ENCODE measurements at places on chromosomes 7 and 10.

DNA sequence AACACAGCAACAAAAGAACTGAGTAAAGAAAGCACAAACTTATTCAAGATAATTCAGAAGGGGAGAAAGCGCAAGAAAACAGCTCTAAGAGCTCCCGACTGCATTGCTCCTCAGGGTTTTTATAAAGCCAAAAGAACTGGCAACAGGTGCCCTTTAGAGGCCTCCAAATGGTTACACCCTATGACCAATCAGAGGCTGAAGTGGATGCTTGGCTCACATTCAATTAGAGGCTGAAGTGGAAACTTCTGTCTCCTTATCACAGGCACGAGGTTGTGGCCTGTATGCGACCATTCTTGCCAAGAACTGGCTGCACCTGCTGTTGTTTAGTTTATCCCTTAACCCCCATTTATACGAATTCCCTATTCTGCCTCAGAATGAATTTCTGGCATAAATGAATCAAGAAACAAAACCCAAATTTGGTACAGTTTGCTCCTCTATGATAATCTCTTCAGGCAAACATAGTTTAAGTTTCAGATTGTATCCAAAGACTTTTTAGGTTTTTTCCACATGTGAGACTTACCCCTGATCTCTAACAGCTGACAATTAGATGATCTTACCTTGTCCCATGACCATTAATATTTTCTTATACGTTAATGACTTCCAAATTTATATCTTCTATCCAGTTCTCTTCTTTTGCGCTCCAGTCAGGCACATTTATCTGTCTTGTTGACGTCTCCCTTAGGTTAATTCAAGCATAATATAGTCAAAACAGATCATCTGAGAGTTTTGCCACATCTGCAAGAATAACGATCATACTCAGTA, 504.8 kb downstream of the NXPH1 start:
- DNase-seq, result no peak

GRCh38 chr7:15439853-15440252, 122.0 kb downstream of the AGMO start:
- DNase-seq, result no peak

GRCh38 chr10:114516356-114516755, 112.1 kb upstream of the AFAP1L2 start:
- no peak for DNase-seq

- no peak for DNase-seq
Observed at GRCh38 chr7:42314696-42315095, 77.7 kb upstream of the GLI3 start.

- no peak for DNase-seq
Observed at GRCh38 chr10:73810358-73810734, 1.1 kb downstream of the NDST2 start.

DNA sequence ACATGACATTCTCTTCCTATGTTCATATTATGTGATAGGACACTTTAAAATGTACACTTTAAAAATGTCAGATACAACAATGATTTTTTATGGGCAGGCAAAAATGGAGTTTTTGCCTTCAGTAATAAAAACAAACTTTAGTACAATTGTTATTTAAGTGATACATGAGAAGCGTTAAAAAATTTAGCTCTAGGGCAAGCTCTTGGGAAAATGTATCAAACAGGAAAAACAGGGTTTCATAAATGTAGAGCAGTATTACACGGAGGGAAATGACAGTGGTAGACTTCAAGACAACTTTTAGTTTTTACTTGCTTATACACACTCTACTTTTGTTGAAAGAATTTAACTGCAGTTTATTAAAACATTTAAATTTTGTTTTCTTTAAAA, 1.5 kb downstream of the FHIP2A start:
- no peak for DNase-seq

DNA sequence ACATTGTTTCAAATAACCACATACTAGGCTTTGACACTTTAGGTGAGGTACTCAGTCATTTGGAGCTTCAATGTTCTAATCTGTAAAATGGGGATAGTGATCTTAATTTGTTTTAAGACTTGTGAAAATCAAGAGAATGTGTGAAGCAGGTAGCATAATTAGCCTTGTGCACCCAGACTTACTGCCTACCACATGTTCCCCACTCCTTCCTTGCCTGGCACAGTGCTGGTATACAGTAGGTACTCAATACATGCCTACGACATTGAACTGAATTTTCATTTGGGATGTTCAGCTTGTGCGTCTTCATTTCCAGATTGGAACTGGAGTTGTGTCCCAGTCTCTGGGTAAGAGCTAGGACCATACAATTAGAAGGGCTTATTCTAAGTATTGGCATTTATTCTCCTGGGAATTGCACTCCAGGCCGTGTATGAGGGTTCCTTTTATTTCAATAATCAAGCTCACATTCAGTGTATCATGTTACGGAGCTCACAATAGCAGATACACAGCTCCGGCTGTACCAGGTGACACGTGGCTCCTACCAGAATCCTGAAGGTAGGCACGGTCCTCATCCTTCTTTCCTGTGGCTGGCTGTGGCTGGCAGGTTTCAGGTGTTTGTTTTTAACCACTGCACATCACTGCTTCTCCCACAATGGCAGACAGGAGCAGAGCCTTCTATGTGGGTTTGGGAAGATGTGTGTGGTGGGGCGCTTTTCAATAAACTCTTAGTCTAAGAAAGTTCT, 109.4 kb upstream of the PDCD4 start:
- no peak for DNase-seq

GRCh38 chr10:16777473-16778370, 39.5 kb downstream of the RSU1 start:
- no peak for DNase-seq
